Inflammatory macrophage (primary cell): ENCODE measurements at places on chromosomes 12 and 14.

- DNase-seq: no peak
Observed at GRCh38 chr12:88538250-88538649, 42.0 kb downstream of the KITLG start.

- no peak for DNase-seq
Observed at GRCh38 chr14:29627137-29627536, 300.5 kb downstream of the PRKD1 start.

- DNase-seq: peak; percentile 97
Observed at GRCh38 chr14:69042787-69043444, 63.8 kb upstream of the ACTN1 start.

GRCh38 chr14:56002876-56003625, 115.2 kb upstream of the PELI2 start:
- DNase-seq: no peak

DNA sequence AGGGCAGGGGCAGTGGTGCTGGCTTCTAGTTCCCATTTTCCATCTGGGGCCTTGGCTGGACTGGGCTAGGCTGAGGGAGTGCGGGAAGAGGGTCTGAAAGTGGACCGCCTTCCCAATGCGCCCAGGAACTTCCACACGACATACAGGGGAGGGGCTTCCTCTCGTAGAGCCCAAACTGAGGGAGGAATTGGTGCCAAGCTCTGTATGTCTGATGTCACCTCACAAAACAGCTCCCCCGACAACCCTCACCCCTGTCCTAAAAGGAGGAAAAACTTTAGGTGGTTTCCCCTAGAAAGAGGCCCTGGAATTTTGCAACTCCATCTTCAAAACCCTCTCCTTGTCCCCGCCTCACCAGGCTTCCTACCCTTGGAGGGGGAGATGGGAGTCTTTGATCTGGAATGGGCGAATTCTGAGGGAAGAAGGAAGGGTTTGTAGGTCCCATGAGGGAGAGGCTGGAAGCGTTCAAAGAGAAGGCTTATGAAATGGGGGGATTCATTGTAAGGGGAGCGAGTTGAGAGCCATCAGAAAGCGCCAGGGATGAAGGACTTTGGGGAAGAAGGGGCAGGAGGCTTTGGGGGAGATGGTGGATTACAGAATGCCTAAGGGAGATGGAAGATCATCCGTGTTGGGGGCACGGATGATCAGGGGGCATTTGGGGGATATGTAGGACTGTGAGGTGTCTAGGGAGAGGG, 844 bp downstream of the GLTP start:
- DNase-seq: no peak

DNA sequence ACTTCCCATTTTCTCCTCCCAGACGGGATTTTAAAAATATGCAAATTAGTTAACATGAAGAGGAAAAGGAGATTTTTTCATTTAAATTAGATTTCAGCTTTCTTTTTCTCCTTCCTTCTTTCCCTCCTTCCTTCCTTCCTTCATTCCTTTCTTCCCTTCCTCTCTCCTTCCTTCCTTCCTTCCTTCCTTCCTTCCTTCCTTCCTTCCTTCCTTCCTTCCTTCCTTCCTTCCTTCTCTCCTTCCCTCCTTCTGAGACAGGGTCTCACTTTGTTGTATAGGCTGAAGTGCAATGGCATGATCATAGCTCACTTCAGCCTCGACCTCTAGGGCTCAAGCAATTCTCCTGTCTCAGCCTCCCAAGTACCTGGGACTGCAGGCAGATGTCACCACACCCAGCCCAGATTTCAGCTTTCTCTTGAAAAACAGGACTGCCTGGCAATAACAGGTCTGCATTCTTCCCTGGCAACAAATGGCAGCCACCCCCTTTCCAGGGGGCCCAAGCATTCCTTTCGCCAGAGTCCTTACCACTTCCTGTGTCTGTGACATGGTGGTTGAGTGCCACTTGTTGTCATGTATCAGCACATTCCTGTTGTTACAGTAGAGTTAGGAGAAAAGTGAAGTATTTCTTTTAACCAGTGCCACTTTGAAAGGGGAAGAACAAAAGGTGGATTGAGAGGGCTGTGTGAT, 119.1 kb downstream of the PTPN11 start:
- DNase-seq: no peak

DNA sequence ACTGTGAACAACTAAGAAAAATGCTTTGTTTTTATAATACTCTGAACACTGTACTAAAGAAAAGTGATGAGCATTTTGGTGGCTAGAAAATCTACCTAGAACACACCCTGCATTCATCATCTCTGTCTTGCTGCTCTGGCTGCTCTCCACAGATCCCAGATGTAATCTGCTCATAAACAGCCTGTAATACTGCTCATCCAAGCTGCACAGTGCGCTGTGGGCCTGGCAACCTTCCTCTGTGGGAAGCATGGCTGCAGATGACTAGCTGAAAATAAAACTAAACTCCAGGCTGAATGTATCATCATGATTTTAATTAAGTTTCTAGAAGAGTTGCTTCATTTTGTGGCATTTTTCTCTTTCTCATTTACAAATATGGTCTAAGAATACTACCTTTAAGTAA, 200.7 kb downstream of the SLC2A13 start:
- no peak for DNase-seq

GRCh38 chr14:72665259-72665658, 228.6 kb downstream of the DPF3 start:
- DNase-seq: no peak

DNA sequence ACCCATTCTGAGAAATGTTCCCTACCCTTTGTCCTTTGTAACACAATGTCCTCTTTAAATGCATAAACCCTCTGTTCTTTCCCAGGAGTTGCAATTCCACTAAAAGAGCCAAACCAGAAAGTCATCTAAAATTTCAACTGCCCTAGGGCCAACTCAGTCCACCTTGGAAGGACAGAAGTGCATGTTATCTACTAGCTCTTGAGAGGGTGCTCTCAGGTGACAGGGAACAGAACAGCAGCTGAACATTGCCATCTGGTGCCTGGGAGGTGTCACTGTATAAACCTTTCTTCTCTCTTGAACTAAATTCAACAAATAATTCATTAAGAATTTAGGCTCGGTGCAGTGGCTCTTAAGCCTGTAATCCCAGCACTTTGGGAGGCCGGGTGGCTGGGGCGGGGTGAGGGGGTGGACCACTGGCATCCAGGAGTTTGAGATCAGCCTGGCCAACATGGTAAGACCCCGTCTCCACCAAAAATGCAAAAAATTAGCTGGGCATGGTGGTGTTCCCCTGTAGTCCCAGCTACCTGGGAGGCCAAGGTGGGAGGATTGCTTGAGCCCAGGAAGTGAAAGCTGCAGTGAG, 10.3 kb upstream of the FERMT2 start:
- DNase-seq: peak; percentile 13
